ENCODE measurements at places on chromosomes 1 and 21. TPM values are rescaled to one million over a fixed set of nuclear protein-coding genes. Genes with fewer than 3 reads are reported as not detected.
A peak's percentile ranks its signal among the peaks of the same experiment; 100 is the strongest.

GRCh38 chr1:67393240-67393639, 37.0 kb downstream of the SERBP1 start:
- peak; percentile 40 for DNase-seq

- DNase-seq = peak; percentile 32
Observed at GRCh38 chr1:97630948-97631347, 289.9 kb downstream of the DPYD start.

GRCh38 chr1:18673976-18674375, 43.3 kb downstream of the PAX7 start:
- DNase-seq = no peak

DNA sequence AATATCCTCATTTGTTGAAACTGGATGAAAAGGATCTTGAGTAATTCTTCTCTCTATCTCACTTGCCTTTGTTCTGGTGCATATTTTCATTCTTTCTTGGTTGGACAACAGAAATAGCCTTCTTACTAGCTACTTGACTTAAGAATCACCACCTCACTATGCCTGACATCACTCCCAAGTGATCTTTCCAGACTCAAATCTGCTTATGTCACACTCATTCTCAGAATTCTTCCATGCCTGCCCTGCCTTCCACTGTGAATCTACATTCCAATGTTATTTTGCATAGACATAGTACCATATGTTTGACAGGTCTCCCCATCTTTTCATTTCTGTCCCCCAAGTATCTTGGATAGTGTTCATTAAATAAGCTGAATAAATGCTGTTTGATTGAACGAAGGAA, 78.5 kb upstream of the DPYD start:
- no peak for DNase-seq

- DNase-seq = no peak
Observed at GRCh38 chr1:179369751-179370341, 4.1 kb downstream of the AXDND1 start.

- no peak for DNase-seq
Observed at GRCh38 chr1:28280977-28281381, 21.7 kb downstream of the SESN2 start.

DNA sequence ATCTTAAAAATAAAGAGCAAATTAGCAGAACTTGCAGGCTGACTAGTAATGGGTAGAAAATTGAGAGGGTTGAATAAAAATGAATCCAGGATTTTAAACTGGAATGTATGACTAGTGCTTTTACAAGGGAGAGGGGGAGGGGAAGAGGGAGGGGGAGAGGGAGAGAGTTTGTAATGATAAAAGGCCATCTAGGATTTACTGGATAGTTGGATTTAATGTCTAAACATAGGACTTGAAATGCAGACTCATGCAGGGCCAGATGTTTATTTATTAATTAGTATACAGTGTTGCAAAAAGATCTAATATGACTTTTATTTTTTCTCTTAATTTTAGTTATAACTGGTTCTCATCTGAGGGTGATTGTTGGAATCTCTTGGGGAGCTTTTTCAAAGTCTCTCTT, 4.3 kb downstream of the ZNF326 start:
- no peak for DNase-seq

DNA sequence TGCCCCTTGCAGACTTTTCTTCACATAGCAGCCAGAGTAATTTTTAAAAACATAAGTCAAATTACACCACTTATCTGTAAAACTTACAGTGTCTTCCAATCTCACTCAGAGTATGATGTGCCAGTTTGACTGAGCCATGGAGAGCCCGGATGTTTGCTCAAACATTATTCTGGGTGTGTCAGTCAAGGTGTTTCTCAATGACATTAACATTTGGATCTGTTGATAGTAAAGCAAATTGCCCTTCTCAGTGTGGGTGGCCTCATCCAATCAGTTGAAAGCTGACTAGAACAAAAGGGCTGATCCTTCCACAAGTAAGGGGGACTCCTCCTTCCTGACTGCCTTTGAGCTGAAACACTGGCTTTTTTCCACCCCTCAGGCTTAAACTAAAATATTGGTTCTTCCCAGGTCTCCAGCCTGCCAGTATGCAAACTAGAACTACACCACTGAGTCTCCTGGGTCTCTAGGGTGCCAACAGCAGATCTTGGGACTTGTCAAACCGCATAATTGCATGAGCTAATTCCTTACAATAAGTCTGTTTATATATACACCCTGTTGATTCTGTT, 157.9 kb upstream of the CTTNBP2NL start:
- no peak for DNase-seq

DNA sequence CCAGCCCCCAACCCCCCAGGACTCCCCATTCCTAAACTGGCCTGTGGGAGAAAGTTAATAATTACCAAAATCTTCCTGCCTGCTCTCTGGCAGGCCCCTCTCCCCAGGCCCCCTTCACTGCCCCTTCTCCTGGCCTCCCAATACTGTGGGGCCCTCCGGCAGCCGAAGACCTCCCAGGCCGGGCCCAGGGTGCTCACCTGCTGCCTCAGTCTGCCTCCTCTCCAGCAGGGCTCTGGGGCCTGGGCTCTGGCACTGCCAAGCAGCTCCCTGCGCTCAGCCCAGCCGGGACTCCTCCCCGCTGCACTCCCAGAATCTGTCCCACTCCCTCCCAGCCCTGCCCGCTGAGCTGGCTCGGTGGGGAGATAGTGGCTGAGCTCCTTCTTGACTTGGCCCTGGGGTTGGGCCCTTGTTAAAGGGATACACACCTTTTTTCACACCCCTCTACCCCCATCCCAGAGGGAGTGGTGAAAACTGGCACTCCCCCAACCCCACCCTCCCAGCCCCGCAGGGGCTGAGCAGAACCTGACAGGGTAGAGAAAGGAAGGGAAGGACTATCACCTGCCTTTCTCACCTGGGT, at the start of gene S100A16:
Gene S100A16 (minus strand): TSS at position 383 of the 577 bp plus-strand sequence. CDS start 4,986 bp downstream, outside the sequence.
- DNase-seq = peak; percentile 80

- peak; percentile 54 for DNase-seq
Observed at GRCh38 chr1:219670426-219671149, 57.7 kb upstream of the ZC3H11B start.

DNA sequence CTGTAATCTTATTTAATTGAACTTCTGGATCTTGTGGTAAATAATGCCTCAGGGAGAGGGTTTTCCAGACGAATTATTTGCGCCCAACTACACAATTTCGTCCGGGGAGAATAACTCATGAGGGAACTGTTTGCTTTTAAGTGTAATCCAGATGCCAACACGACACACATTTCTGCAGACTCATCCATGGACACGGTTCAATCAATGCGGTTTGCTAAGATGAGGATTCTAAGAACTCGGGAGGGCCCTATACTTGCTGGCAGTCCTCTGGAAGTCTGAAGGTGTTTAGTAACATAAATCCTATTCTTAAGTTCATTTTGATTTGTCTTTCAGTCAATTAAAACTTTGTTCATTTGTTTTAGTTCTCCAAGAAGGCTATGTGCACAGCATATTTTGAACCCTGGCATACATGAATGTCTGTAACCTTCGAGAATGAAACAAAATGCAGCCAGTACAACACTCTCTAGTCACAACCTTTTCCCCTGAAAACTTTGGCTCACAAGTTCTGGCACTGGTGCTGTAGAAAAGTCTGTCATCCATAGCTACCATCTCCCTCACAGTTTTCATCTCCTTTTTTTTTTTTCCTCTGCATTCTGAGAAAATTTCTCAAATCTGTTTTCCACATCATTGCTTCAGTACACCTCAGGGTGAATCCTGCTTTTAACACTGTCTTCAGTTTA, 38.8 kb downstream of the DIPK1A start:
- DNase-seq = no peak

DNA sequence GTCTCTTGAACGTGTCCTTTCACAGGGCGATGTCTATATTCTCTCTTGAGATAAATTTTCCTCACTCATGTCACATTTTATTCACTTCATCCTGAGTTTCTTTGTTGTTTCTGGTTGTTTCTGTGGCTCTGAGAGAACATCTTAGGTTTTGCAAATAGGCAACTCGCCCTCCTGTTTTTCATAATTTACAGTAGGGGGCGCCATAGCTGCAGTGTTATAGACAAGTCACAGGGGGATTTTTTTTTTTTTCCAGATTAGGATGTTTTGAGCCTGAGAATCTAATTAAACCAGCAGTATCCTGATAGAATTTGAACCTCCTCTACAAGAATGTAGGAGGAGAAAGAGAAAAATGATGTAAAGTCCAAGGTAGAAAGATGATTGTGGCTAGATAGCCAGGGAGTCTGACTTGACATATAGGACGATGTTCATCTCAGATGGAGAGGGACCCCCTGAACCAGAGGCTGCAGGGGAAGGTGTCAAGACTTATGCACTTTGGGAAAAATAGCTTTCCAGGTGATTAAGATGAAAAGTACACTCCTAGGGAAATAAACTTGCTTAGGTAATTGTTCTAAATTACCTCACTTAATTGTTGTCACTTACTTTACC, 76.3 kb downstream of the ZP4 start:
- DNase-seq = no peak

DNA sequence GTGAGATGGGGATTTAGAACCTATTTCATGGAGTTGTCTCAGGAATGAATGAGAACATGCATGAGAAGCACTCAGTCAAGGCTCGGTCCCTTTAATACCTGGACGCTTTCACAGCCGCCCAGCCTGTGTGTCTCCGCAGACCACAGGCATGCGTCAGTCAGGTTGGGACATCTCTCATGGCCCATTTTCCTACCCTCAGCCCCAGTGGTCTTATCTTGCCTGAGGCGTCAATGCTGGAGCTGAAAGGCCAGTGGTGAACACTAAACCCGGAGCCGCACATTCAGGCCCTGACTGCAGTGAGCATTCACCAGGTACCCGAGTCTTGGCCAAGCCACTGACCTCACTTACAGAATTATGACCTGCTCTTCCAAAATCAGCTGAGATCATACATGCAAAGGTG, 263.2 kb upstream of the RAB4A start:
- DNase-seq = no peak

DNA sequence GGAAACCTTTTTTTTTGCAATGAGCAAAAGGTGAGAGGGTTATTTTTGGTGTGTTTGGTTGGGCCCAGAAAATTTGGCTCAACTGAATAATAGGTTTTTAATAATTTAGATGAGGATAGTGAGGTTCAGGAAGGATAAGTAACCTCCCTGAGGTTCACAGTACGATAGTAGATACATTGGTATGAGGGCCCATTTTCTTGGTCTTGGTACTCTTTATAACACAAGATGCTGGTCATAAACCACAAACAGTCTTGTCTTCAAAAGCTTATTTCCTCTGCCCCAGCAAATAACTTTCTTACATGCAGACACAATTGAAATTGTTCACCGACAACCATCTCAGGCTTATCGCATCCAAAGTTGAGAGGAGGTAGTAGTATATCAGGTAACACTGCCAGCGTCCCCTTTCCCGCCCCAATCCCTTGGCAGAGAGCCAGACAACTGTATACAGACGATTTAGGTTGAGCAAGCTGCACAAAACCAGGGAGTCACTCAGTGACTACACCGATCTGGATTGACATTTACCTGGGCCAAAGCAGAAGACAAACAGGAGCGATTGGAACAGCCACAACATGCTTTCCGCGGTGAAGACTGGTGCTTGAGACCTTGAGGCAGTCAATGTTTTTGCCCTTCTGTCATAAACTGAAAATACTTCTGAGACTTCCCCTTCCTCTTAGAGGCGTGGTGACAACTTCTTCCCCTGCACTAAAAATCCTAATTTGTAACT, at the start of gene SLAMF6:
Gene SLAMF6 (minus strand): TSS at position 634 of the 724 bp plus-strand sequence. CDS start 63 bp downstream, at position 571.
- no peak for DNase-seq

DNA sequence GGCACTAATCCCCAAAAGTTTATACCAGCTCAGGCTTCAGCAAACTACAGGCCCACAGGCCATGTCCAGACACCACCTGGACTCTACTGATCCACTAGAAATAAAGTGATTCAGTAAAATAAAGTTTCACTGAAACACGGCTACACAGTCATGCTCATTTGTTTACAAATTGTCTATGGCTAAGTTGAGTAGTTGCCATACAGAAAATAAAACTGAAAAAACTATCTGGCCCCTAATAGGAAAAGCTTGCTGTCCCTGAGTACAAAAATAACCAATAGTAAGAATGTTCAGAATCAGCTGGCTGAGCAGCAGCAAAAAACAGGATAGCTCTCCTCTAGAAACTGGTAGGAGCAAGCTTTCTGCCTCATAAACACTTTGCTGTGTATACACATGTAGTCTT, 221.5 kb downstream of the RERE start:
- DNase-seq = no peak

GRCh38 chr1:217062586-217062985, 339.4 kb upstream of the ESRRG start:
- DNase-seq = no peak

- DNase-seq = no peak
Observed at GRCh38 chr1:198741744-198742143, 102.9 kb downstream of the PTPRC start.

GCSAML gene
- polyA plus RNA-seq = under 0.01 TPM

RAB13 gene
- polyA plus RNA-seq = 89.9 TPM

KLF17 gene
- polyA plus RNA-seq = 0.01 TPM

GUCA2B gene
- not detected for polyA plus RNA-seq

CELA3A gene
- not detected for polyA plus RNA-seq

SLAMF9 gene
- 0.13 TPM for polyA plus RNA-seq

CRYAA gene
- polyA plus RNA-seq = not detected

TIAM1 gene
- 0.97 TPM for polyA plus RNA-seq

KRTAP7-1 gene
- polyA plus RNA-seq = not detected

Data from heart right ventricle (tissue), 16 donors.